ENCODE measurements at places on chromosomes 11 and 22. TPM values are rescaled to one million over a fixed set of nuclear protein-coding genes. Genes with fewer than 3 reads are reported as not detected.

- no peak for DNase-seq
Observed at GRCh38 chr11:72014761-72015320, 16.1 kb downstream of the IL18BP start.

GRCh38 chr11:62468577-62468976, 49.7 kb downstream of the SCGB1A1 start:
- DNase-seq, result no peak

DNA sequence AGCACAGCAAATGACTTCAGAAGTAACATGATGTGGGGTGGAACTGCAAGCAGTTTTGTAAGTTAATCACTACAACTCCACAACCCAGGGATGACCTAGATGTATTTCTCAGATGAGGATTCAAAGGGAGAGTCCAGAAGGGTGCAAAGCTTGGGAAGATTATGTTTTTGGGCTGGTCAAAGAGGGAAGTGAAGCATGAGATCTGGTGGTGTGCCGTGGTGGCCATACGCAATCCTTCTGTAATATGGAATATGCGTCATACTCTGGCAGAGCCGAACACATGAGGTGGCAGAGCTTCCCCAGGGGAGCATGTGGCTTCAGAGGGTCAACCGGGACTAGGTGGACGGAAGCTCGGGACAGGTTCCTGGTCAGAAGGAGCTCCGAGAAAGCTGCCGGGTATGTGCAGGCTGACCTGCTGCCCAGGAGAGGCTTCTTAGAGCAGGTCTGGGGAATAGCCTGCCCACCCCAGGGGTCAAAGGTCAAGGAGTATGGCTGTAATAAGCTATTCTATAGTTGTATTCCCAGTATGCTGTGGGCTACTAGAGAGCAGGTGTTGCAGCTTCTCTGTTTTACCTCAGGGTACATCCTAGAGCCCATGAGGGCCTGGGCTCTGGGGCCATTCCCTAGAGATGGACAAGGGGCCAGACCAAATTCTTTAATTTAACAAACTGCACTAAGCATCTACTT, 70.1 kb upstream of the PHOX2A start:
- no peak for DNase-seq

DNA sequence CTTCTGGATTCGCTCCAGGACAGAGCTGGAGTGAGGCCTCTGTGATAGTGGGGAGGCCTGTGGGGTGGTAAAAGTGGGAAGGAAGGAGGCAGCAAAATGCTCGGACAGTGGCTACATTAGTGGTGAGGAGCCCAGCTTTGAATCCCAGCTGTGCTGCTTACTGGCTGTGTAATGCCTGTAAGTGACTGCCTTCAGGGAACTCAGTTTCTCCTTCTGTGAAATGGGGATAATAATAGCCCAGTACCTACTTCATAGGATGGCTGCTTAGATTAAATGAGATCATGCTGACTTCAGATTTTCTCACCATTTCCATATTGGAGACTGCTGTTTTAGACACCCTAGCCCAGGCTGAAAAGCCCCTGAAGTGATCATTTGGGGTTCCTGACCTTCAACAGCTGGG, 8.4 kb upstream of the ALX4 start:
- no peak for DNase-seq

The TMPRSS5 gene
- not detected for total RNA-seq

The LMO2 gene
- 4.3 TPM for total RNA-seq

DNA sequence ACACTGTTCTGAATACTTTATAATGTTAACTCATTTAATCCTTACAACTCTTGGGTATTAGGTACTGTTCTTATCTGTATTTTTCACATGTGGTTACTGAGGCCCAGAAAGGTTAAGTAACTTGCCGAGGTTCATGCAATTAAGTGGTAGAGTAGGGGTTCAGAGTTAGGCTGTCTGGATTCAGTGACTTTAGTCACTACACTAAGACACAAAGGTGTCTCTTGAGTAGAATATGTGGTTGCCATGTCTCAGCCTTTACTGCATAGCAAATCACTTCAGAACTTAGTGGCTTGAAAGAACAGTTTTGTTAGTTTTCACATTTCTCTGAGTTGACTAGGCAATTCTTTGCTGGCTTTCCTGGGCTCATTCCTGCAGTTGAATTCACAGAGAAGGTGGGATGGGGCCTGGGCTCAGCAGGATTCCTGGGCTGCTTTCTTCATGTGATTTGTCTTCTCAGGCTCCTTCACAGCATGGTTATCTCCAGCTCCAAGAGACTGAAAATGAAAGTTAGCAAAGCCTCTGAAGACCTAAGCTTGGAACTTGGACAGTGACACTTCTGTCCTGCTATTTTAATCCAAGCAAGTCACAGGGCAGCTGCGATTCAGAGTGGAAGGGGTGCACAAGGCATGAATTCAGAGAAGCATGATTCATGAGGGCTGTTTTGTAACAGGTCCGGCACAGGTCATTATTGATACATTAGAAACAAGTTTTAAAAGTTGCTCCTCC, 68.3 kb downstream of the SPECC1L start:
- peak; percentile 13 for DNase-seq

The UPB1 gene
- not detected for total RNA-seq

- peak; percentile 38 for DNase-seq
Observed at GRCh38 chr11:63572026-63572688, 9.0 kb upstream of the PLAAT2 start.
